ENCODE measurements at places on chromosomes 1 and 21. TPM values are rescaled to one million over a fixed set of nuclear protein-coding genes. Genes with fewer than 3 reads are reported as not detected.

GRCh38 chr21:43331962-43332828 is 94.7 kb downstream of the SIK1 start:
- peak; percentile 93 for DNase-seq

DNA sequence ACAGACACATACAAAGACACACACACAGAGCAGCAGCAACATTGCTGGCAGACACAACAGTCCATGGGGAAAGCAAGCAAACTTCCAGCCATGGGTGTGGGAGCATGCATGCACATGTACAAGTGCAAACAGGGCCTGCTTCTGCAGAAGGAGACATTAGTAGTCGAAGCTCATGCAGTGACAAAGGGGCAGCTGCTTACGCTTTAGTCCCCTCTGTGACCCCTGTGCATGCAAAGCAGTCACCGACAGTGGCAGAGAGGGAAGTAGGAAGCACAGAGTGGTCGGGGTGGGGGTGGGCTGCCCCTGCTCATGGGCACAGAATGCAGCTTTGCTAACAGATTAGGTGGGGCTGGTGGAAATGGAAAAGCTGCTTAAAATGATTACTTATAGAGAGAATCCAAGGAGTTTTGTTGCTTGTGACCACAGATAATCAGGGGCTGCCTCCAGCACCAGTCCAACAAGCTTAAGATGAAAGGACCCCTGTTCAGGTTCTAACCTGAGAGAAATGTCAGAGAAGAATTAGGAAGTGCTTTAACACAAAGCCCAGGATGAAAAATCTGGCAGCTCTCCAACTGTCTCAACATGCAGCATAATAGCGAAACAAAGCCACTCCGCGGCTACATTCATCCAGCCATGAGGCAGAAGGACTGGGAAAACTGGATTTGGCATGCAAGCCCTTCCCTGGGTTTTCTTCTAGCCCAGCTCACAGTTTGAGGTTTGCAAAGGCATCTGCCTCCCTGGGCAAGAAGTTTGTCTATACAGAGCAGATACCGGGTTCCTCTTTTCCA is 378.9 kb downstream of the KCNH1 start:
- DNase-seq = no peak

GRCh38 chr1:77281491-77282186 is at the start of gene AK5:
Gene AK5 (plus strand): TSS chr1:77282019. CDS start chr1:77282314, 295 bp downstream.
- peak; percentile 68 for DNase-seq

GRCh38 chr1:233109096-233109495 is 158.7 kb downstream of the NTPCR start:
- no peak for DNase-seq

- peak; percentile 21 for DNase-seq
These were observed 2.4 kb upstream of the IKBKE start for GRCh38 chr1:206467915-206468314.

DNA sequence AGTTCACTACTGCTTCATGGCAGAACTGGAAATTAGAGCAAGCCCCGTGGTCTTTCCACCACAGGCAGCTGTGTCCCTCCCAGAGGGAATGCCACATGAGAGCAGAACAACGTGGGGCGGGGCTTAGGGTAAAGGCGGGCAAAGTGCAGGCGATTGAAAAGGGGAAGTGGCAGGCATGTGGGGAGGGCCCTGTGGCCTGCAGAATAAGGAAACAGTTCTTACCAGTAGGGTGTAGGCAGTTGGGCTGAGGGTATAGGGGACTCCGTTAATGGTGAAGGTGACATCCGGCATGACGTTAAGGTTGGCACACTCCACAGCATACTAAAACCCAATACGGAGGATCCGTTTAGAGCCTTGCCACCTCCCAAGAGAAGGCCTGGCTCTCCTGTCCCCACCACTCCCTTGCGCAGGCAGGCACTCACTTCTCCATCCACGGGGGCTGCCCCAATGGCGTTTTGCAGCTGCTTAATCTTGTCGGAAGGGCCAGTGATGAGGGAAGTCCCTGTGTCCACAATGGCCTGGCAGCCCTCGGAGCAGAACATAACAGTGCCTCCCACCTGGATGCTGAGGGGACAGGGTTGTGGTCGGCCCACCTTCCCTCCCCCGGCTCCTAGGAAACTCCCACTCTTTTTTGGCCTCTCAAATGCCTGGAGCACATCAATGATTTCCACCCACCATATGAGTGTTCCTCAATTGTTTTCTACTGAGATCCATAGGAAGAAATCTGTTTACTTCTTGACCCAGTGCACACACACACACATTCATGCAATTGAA is 9.1 kb upstream of the RAB7B start:
- DNase-seq = no peak

DNA sequence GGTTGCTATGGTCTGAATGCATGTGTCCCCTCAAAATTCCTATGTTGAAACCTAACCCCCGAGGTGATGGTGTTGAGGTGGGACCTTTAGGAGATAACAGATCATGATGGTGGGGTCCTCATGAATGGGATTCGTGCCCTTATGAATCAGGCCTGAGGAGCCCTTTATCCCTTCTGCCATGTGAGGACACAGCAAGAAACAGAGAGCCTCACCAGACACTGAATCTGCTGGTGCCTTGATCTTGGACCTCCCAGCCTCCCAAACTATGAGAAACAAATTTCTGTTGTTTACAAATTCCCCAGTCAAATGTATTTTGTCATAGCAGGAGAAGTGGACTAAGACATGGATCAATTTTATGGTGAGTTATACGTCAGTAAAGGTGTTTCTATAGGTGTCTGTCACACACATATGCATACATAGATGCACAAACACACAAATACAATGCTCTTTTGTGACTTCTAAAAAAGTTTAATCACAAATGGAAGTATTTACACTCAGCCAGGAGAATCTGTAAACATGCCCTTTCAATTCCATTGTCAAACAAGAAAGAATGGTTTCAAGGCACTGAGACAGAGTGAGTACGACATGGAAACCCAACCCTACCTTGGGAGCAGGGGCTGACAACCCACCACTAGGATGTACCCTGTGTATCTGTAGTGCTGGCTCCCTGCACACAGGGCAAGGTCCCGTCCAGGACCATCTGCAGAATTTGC is 5.5 kb upstream of the ETS2 start:
- DNase-seq = no peak

DNA sequence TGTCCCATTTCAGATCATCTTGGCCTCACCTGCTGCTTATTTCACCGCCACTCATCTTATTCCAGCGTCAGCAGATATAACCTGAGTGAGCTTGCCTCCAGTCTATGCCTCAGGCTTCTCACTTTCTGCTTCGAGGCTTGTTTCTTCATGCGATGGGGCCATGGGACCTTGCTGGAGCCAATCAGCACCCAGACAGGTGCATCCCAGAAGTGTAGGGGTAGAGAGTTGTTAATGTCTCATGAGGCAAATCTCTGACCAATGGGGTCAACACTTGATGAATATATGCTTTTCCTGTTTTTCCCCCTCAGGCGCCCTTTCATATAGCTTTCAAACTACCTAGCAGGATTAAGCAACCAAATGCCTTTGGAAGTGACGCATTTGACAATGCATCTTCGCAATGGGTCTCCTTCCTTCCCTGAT is 935 bp upstream of the YIPF1 start:
- DNase-seq = no peak

DNA sequence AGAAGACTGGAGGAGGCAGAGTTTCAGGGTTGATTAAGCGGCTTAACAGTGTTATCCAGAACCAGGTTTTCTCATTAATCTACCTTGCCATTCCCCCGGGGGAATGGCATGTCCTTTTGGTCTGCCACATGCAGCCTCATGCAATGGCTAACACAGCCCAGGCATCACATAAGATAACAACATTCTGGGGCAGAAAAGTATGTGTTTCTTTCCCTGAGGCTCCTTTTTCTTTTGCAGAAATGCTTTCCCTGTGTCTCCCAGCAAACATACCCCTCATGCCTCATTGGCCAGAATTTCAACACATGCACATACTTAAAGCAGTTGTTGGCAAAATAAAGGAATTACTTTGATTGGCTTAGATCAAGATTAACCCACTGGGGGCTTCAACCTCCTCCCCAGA is 98.6 kb downstream of the OMA1 start:
- DNase-seq = no peak

GRCh38 chr1:84892705-84893618 is at the start of gene LPAR3:
Gene LPAR3 (minus strand): TSS chr1:84893206. CDS start chr1:84866120, 27,086 bp downstream.
- no peak for DNase-seq

GRCh38 chr1:53061859-53062707 is at the start of gene PODN:
Gene PODN (plus strand): TSS chr1:53062213. CDS start chr1:53069856, 7,643 bp downstream.
- peak; percentile 39 for DNase-seq

- DNase-seq = no peak
These were observed 13.1 kb upstream of the HMGN2 start for GRCh38 chr1:26459148-26459547.

- no peak for DNase-seq
These were observed 220.5 kb upstream of the MAP1LC3C start for GRCh38 chr1:242219298-242219901.

- no peak for DNase-seq
These were observed 11.3 kb upstream of the SYT6 start for GRCh38 chr1:114164840-114165543.

DNA sequence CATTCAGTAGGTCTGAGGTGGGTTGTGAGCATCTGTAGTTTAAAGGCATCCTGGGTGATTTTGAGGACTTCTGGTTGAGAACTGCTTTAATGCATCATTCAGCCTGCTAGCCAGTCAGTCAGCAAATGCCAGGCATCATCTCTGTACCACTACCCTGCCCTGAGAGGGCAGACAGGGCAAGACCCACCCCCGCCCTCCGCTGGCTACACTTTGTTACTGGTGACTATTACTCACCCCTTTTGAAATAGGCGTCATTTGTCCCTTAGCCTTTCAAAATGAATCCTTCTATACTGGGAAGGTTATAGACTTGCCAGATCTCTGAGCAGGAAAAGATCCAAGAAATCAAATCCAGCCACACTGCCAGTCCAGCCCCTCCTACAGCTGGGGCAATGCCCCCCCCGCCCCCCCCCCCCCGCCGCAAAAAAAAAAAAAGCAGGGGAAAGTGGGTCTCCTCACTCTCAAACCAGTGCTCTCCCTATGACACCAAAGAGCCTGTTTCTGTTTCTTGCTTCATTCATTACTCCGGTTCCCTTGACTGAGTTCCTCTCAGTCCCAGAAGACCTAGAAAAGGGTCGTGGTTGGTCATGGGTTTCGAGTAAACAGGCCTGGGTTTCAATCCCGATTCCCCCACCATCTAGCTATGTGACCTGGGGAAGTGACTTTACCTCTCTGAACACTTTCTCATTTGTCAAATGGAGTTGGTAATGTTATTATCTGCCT is 4.4 kb downstream of the SELENON start:
- DNase-seq = peak; percentile 50

DNA sequence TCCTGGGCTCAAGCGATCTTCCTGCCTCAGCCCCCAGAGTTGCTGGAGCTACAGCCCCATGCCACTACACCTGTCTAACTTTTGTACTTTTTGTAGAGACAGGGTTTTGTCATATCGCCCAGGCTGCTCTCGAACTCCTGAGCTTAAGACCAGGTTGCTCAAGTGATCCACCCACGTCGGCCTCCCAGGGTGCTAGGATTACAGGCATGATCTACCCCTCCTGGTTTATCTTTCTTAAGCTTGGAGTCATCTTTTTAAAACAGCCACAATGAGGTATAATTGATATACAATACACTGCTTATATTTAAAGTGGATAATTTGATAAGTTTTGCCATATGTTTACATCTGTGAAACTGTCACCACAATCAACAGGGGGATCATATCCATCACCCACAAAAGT is 25.4 kb upstream of the WDR26 start:
- DNase-seq = no peak

DNA sequence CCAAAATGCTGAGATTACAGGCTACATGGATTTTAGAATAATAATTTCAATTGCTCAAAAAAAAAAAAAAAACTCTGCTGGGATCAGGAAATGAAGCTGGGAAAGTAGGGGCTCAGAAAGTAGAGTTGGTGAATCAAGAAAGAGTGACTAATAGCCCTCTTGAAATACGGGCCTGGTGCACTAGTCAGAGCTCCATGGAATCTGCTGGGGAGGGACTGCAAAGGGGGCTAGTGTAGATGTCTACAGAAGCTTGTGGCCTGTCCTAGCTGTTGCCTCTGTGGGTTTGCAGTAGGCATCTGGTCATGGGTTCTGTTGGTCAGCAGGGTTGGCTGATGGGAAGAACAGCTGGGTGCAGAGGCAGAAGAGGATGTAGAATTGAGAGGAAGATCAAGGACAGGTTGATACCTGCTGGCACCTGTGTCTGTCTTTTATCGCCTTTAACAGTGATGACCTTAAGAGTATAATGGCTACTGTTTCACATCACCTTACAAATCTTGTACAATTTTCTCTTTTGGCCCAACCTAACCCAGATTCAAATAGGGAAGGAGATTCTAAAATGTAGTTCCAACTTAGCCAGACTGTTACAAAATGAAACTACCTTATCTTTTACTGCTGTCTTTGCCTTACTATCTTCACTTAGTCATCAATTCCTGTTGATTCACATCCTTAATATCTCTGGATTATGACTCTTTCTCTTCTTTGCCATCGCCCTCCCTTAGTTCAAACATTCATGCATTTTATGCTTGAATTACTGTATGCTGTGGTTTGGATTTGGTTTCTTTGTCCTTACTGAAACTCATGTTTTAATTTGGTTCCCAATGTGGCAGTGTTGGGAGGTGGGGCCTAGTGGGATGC is 126.2 kb downstream of the GIPC2 start:
- DNase-seq = peak; percentile 7

GRCh38 chr21:45549626-45550463 is 7.6 kb upstream of the SLC19A1 start:
- DNase-seq = no peak

DNA sequence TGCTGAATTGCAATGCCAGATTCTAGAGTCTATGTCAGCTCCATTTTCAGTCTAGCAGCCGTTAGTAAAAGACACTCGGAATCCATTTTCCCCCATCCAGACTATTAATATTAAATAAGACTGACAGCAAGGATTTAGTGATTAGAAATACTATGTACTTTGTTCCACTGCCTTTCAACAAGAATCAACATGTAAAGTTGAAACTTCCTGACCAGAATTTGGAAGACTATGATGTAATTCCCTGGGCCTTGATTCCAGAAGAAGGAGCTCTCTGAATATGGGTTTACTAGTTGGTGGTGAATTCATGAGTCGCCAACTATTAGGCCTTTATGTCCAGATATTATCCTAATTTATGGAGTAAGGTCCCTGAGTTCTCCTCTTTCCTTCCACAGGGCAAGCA is 24.8 kb downstream of the KDM1A start:
- no peak for DNase-seq

GRCh38 chr1:39332291-39332690 is 127.8 kb downstream of the MACF1 start:
- DNase-seq = peak; percentile 16

GRCh38 chr1:204830747-204831146 is 39.9 kb upstream of the NFASC start:
- DNase-seq = no peak

Gene IGFN1
- under 0.01 TPM for total RNA-seq

Gene DEPDC1
- total RNA-seq = 39.3 TPM

Gene TIPRL
- 34.1 TPM for total RNA-seq

Gene CRABP2
- not detected for total RNA-seq

Gene GABPB2
- total RNA-seq = 6.3 TPM

Gene SPATA45
- not detected for total RNA-seq

Gene KRTAP19-8
- not detected for total RNA-seq

Gene TSSK3
- not detected for total RNA-seq

Gene SERTAD4
- total RNA-seq = 1.1 TPM

Data from dermis blood vessel endothelial cell (primary cell).